ENCODE measurements at places on chromosomes 4 and X.
A peak's percentile ranks its signal among the peaks of the same experiment; 100 is the strongest.

DNA sequence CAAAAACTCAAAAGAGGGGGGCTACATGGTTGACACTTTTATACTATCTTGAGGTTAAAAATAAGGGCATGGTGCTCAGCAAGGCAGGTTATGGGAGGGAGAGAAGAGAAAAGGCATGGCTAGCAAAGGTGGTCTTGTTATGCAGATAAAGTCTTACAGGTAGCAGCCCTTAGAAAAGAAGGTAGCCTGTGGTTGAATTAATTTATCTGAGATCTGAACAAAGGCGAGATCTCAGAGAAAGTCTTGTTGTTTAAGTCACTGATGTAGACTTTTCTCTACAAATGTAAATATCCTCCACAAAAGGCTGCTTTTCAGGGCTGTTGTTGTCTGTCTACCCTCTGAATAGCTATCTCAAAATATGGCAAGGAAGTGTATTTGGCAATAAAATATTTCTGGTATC lies 1250.4 kb downstream of the PCDH18 start:
- DNase-seq: no peak

GRCh38 chr4:69092190-69092589 lies 4.1 kb upstream of the UGT2B7 start:
- no peak for DNase-seq

GRCh38 chrX:7086384-7086783 lies 61.1 kb upstream of the STS start:
- no peak for DNase-seq

DNA sequence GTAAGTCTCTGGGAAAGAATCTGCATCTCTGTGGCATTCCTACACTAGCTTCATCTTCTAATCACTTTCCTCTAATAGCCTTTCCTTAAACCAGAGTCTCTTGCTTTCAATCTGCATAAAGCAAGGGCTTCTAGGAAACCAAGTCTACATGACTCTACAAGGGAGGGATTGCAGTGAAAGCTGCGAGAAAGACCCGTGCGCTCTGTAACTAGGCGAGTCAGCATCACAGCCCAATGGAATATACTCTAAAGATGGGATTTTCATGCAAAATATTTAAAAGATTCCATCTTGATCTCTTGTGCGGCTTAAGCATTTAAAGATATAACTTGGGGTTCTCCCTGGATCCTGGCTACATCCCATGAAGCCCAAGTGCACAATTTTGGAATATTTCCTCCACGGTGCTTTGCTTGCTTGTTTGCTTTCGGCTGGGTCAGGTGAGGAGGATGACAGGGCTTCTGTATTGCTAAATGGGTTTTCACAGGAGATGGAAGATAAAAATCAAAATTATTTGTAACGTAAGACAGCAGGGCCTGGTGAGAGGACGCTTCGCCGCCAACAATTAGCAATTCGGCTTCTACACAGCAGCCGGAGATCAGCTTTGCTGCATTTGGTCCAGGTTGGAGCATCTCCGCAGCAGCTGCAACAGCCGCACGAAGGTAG lies 687 bp upstream of the GRIA2 start:
- no peak for DNase-seq

GRCh38 chrX:54076903-54077302 lies 32.6 kb upstream of the PHF8 start:
- DNase-seq: no peak

DNA sequence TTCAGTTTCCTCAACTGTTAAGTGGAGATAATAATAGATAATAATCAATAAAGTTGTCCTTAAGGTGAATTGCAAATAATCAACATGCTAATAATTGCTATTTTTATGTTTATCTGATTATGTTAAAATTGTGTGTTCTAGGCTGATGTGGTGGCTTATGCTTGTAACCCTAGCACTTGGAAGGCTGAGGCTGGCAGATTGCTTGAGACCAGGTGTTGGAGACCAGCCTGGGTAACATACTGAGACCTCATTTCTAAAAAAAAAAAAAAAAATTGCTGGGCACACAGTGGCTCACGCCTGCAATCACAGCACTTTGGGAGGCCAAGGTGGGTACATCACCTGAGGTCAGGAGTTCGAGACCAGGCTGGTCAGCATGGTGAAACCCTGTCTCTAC lies 175.2 kb downstream of the GC start:
- DNase-seq: no peak

GRCh38 chr4:153075836-153076518 lies 128.3 kb upstream of the TRIM2 start:
- DNase-seq: no peak

DNA sequence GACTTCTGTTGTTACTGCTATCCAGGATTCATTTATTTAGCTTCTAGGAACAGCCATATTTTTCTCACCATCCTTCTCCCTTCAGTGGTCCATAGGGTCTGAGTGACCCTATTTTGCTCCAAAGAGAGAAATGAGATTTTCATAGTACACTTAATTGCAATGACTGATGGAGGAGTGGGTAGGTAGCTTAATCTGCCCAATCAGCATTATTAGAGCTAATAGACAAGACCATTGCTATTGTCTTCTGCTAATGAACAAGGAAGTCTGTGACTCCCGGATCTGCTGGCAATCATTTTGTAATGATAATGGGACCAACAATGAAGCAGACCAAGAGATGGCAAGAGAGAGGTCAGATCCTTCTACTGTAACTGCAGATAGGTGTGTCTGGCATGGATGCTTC lies 271.4 kb upstream of the SLC7A11 start:
- no peak for DNase-seq

DNA sequence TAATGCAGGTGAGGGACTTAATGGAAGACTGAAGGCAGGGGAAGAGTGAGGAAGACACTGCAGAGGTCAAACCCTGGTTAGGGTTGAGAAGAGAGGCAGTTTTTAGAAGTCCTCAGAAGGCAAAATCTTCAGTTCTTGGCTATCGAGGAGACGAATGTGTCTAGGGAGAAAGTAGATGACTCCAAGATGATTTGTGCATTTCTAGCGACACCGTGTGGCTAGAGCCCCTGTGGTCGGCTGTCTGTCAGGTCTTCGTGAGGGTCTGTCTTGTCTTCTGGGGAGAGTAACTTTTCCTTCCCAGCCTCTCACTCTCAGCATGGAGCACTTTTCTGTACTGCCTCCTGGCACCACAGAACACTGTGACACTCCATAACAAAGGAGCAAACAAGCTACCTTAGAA lies 458.1 kb downstream of the STIM2 start:
- DNase-seq: peak; percentile 59

DNA sequence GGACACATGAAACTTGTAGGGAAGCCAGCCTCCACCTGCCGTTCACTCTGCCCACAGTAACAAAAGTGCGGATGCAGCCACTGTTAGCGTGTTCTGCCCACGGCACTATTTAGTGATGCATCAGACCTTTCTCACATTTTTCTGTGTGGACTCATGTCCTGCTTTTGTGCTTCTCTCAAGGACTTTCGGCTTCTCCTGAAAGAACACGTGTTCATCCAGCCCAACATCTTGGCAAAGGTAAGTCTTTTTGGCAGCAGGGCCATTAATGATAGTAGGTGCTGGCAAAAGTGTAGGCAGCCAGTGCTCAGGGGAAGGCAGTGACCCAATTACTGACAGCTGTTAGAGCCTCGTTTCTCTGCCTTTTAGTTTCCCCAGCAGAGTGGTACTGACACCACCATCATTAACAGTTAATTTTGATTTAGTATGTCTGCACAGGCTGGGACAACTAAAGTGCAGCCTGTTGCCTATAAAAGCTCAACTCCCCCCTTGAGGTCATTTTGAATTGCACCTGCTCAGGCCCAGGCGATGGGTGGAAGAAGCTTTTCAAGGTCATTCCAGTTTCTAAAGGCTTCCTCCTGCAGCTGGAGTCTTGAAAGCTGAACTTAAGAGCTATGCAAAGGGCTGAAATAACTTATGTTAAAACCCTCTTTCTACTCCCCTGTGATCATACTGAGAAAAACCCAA lies 54.5 kb upstream of the HPSE start:
- peak; percentile 44 for DNase-seq

GRCh38 chr4:180589575-180589974 lies 1653.6 kb upstream of the TENM3 start:
- no peak for DNase-seq

- peak; percentile 34 for DNase-seq
Observed at GRCh38 chr4:38279650-38280322, 319.6 kb downstream of the PTTG2 start.

- DNase-seq: peak; percentile 89
Observed at GRCh38 chr4:167233685-167234315, 494 bp downstream of the SPOCK3 start.

DNA sequence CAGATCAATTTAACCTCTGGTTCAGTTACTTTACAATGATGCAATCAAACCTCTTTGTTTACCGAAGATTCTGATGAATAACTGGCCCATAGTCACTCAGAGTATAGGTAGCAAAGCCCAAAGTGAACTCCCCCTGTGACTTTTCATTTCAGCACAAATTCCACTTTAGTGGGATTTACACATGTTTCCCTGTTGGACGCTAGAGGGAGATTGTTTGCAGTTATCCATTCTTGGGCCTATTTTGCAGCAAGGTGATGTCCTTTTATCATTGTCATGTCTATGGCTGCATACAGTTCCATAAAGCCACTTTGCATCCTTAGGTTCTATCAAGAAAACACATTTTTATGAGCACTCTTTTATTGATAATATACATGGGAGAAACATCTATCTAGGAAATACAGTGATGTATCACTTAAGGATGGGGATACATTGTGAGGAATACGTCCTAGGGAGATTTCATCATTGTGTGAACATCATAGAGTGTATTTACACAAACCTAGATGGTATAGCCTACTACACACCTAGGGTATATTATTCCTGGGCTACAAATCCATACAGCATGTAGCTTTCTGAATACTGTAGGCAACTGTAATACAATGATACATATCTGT lies 14.5 kb upstream of the DKK2 start:
- DNase-seq: no peak

DNA sequence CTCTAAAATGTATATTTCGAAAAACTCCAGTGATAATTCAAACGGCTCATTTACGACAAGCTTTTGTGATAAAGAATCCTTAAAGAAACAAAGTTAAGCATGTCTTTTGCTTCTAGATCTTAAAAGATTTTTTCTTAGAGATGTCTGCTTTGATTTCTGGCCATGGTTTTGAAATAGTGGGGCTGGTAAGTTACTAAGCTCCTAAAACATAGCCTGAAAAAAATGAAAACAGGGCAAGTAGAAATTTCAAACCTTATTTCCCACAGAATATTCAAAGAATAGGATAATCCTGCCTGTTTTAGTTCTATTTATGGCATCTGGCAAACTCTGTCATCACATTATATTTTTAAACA lies 318.3 kb downstream of the ARHGAP24 start:
- DNase-seq: no peak

DNA sequence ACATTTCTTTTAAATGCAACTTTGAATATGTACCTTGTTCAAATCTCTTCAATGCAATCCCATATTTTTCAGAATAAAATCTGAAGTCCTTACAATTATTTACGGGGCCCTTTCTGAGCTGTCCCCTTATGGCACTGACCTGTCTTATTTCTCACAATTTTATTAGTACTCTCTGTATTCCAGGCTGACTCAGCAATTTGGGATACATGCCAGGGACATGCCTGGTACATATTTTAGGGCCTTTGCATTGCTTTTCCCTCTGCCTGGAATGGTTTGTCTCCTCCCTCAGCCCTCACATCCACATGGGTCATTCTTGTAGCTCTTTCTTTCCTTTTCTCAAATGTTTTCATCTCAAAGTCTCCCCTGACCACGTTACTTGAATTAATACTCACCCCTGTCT lies 172.2 kb upstream of the TECRL start:
- no peak for DNase-seq

GRCh38 chr4:158015241-158015640 lies 157.6 kb downstream of the GASK1B start:
- DNase-seq: no peak

DNA sequence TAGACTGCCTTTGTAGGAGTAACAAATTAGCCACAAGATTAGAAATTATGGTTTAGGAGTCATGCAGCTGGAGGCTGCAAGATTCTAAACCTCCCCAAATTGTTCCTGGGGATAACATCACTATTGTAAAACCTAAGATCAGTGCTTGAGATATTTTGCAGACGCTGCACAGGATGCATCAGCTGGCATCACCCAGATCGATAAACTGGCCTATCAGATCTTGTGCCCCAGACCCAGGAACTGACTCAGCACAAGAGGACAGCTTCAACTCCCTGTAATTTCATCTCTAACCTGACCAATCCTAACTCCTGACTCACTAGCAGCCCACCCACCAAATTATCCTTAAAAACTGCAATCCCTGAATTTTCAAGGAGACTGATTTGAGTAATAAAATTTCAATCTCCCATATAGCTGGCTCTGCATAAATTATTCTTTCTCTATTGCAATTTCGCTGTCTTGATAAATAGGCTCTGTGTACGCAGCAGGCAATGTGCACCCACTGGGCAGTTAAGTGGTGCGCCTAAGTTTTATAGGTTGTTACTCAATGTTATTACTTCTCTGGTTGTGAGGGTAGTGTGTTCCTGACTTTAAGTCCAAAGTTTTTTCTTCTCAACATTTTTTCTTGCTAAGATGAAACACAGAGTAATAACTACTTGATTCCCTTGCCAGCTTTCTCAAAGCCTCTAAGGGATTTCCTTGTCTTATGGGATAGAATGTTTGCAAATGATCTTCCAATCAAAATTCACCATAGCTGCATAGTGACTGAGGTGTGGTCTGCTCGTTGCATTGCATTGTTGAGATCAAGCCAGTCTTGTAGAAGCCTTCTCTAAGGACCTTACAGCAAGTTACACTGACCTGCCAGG lies 312.3 kb upstream of the DKK2 start:
- DNase-seq: no peak

DNA sequence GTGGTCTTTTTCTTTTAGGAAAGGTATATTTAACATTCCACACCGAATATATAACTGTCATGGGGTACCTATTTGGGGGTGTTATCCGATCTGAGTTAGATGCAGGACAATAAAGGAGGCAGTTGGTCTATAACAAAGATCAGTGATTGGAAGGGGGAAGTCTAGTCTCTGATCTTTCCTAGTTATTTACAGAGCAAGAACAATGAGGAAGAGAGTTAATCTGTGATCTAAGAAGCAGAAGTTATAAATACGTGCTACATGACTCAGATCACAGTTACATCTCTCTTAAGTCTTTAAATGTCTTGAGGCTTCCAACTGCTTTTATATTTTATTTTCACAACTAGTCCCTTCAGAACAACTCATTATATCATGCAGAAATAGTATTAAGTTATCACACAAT lies 33.2 kb upstream of the ARMCX4 start:
- no peak for DNase-seq

GRCh38 chr4:113773014-113773413 lies 11.5 kb upstream of the CAMK2D start:
- DNase-seq: no peak

DNA sequence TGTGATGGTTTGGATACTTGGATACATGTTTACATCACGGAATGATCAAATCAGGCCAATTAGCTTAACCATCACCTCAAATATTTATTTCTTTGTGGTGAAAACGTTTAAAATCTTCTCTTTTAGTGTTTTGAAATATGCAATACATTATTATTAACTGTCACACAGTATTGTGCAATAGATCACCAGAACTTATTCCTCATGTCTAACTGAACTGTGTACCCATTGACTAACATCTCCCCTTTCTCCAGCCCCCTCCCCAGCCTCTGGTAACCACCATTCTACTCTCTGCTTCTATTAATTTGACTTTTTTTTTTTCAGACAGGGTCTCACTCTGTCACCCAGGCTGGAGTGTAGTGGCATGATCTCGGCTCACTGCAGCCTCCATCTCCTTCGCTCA lies 471.9 kb downstream of the BCOR start:
- DNase-seq: no peak

- DNase-seq: no peak
Observed at GRCh38 chr4:162644346-162644745, 480.5 kb upstream of the FSTL5 start.
